ENCODE measurements at places on chromosomes 5 and 9.

DNA sequence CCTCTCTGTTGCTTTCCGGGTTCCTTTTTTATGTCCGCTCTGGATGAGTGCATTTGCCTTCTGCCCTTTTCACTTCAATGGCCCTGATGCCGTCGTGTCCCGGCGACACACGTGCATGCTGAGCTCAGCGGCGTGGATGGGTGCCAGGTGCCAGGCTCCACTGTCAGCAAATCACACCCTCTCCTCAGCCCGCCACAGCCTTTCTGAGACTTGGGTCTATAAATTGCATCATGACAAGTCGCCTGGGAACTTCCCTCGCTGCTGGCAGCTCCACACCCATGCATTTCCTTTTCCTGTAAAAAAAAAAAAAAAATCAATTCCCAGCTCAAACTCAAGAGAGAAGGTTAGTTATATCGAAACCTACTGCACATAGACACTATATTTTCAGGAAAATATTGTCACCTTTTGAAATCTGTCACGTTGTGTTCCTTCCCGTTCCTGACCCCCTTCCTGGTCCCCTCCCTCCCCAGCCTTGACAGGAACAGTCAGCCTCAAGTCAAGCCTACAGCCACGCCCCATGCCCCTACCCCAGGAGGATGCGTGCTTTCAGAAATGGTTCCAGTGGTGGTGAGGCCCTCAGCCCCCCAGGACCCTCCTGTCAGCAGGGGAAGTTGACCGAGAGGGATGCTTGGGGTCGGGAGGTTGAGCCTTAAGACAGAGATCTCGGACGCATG lies 110.3 kb upstream of the PTCH1 start:
- no peak for DNase-seq

GRCh38 chr5:156920042-156920860 lies 42.8 kb downstream of the TIMD4 start:
- DNase-seq: no peak

GRCh38 chr5:120083851-120084542 lies 380.1 kb upstream of the PRR16 start:
- DNase-seq: no peak

- DNase-seq: no peak
Measured at GRCh38 chr9:76732341-76732958, 31.8 kb upstream of the PCA3 start.

DNA sequence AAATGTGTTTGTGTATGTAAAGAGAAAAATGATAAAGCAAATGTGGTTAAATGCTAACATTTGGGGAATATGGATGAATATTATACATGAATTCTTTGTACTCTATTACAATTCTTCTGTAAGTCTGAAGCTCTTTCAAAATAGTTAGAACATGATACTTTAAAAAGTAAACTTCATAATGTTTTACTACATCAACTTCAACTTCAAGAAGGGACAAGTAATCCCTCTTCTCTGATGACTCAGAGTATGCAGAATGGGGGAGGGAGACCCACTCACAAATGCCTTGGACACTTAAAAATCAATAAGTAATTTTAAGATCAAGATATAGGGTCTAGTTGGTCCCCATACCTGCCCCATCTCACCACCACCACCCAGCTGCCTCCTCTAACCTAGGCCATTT lies 162.4 kb downstream of the ESM1 start:
- DNase-seq: no peak

DNA sequence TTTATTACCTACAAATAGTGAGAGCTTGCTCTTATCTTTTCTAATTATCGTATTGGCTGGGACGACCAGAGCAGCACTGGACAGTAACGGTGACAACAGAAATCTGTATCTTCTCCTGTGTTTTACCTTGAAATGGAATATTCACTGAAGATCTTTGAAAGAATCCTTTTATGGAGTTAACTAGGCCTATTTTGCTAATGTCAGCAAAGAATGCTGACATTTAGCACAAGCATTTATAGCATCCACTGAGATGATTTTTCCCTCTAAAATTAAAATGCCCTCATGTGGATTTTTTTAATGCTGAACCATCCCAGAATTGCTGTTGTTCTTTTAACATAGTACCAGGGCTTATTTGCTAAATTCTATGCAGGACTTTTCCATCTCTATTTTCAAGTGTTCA lies 59.4 kb downstream of the ROR2 start:
- DNase-seq: no peak

DNA sequence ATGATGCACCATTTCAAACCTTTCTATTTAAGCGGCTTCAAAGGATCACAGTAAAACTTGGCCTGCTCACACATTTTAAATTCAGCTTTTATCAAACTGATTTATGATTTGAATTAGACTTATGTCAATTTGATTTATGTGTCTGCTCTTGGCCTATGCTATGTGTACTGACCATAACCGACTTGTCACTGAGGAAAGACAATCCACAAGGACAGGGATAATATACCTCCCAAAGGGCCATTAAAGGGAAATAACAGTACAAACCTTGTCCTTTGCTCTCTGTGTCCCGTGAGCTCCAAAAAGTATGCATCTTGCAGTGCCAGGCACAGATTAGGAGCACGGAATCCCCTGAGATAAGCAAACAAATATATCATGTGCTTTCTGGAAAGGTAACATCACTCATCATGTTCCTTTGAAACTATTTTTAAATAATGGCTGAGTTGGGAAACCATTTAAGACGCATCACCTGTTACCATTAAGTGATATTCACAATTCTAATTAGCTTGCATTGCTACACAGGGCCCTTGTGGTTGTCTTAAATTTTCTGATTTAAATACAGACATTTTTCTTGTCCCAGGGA lies 31.9 kb upstream of the FTMT start:
- no peak for DNase-seq

DNA sequence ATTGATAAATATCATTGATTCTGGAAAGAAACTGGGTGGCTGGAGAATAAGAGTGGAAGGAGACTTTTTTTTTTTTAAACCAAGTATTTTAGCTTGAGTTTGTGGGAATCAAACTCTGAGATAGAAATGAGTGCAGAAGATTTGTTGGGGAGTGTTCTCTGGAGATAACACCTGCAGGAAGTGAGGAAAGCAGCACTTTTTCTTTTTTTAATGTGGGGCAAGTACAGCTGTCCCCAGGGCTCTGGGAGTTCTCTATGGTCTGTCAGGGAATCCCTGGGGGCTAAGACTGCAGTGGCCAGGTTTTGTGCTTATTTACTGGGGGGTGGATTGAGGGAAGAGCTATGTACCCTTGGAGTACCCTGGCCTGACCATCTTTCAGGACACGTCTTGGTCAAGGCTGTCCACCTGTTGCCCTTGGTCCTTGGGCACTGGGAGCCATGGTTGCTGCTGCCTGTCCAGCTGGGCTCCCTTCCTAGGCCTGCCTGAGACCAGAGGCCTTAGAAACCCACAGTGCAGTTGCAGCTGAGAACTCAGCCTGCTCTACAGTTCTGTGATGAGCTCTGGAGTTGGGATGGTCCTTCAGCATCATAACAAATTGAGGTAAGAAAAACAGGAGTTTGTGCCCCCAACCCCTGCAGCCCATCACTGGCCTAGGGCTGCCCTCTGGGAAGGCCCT lies 85.8 kb downstream of the PHAX start:
- no peak for DNase-seq

- no peak for DNase-seq
Measured at GRCh38 chr5:124131466-124131865, 615.0 kb downstream of the ZNF608 start.

DNA sequence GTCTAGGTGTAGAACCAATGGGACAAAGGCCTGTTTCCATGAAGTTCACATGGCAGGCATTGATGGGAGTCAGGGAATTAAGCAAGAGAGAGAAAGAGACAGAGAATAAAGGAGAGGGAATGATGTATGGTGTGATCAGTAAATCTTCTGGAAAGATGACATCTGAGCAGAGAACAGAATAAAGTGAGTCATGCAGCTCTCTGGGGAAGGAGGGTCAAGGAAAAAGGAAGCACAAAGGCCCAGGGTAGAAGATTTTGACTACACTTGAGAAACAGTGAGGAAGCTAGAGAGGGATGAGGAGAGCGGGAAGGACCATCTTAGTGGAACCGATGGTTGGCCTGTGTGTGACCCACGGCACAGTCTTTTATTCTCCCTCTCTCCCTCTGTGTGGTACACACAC lies 425.9 kb downstream of the SPOCK1 start:
- DNase-seq: no peak

GRCh38 chr9:129343424-129344375 lies 165.6 kb upstream of the IER5L start:
- DNase-seq: no peak

GRCh38 chr9:90555351-90556057 lies 87.1 kb downstream of the DIRAS2 start:
- no peak for DNase-seq

DNA sequence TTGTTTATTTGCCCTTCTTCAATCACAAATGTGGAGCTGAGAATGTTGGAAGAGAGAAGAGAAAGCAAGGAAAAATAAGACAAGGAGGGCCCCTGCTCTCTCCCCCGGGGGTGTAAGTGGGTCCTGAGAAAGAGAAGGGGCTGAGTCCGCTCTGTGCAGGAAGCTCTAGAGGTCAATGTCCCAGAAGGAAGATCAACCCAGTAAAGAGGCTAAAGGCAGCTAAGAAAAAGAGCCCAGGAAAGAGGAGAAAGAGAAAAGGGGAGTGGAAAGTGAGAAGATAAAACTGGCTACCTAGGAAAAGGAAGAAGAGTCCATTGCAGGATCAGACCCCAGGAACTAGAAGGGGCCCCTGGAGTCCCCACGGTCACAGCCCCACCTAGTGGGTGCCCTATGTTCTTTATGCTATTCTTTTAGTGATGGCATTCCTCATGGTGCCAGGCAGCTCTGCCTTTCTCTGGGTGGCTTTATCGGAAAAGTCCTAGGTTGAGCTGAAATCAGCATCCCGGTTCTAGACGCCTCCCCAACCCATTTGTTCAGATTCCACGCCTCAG lies 583.4 kb downstream of the ACTL7B start:
- peak; percentile 44 for DNase-seq

GRCh38 chr9:19922476-19923118 lies 133.8 kb upstream of the SLC24A2 start:
- DNase-seq: no peak

DNA sequence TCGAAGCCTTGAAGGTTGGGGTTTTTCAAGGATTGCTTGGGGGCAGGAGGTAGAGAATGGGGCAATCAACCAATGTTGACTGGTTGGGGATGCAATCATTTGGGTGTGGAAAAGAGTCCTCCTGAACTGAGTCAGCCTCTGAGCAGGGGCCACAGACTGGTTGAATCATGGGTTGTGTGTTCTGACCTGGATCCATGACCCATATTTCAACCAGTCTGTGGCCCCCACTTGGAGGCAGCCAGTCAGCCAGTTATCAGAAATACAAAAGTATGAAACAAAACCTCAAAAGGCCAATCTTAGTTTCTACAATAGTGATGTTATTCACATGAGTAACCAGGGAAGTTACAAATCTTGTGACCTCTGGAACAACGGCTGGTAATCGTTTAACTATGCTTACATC lies 81.4 kb upstream of the RANBP6 start:
- DNase-seq: no peak

DNA sequence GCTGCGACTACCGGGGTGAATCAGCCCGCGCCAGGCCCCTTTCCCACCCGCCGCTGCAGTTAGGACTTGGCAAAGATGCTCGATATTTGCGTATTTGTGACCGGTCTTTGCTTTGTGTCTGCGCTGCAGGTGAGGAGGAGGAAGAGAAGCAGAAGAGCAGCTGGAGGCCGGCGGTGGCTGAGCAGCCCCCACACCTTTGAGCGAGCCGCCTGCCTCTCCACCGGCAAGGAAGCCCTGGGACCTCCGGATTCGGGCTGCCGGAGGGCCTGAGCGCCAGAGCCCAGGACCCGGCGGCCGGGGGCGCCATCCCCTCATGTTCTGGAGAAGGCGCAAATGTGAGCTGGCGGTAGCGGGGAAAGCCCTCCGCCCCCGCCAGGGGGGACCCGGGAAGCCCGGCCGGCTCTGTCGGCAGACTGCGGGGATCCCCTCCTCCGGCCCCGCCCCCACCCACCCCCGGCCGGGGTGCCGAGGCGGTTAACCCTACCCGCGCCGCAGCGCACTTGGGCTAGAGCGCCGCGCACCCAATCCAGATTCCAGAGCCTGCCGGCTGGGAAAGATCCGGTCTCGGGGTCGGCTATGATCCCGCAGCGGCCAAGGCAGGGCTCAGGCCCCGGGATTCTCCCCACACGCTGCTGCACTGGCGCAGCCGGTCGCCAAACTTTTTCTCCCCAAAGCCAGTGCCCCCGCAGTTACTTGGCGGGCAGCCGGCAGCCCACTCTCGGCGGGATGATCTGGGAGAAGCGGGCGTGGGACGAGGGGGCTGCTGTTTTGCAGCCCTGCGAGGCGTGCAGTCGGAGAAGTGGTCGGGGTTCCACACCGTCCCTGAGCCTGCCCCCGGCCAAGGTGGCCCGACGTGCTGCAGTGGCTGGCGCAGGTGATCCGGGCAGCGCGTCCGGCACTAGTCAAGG lies 800 bp upstream of the KCNN2 start:
- peak; percentile 69 for DNase-seq

DNA sequence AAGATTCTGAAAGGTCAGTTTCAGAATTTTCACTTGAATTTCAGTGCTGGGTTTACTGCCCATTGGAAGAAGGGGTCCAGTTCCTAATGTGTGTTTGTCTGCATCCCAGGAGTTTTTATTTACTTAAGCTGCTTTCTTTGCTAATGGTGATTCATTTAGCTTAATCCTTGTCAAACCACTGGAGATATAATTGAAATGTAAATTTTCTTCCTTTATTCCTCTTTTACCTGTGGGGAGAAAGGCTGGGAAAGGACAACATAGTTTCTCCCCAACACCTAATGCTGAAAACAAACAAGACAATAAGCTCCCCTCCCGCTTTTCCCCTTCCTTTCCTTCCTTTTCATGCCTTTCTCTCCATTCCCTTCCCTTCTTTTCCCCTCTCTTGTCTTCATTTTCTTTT lies 185.8 kb downstream of the KCTD16 start:
- no peak for DNase-seq

- no peak for DNase-seq
Measured at GRCh38 chr9:125410522-125410894, 148.9 kb downstream of the GAPVD1 start.

DNA sequence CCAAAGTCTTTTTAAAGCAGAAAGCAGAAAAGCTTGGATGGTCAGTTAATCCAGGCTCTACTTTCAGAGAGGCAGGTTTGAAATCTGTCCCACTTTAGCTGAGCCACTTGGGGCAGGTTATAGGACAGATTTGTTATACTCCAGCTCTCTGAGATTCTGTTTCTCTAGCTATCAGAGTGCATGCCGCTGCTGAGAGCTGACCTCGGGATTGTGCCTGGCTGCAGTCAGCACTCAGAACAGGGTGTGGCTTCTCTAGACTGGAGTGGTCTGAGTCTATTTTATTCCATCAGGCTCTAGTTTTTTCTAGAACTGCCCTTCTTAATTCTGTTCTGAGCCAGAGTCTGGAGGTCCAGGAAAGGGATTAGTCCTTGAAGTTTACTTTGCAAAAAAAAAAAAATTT lies 67.7 kb downstream of the NDFIP1 start:
- DNase-seq: no peak

GRCh38 chr5:110398951-110399350 lies 327.5 kb downstream of the TMEM232 start:
- DNase-seq: no peak

GRCh38 chr5:150142959-150143349 lies 12.7 kb downstream of the PDGFRB start:
- no peak for DNase-seq

GRCh38 chr5:167934551-167934971 lies 356.9 kb upstream of the WWC1 start:
- no peak for DNase-seq

Measured in substantia nigra (tissue), 51 donors.